Heart left ventricle (tissue), 16 donors: ENCODE measurements at places on chromosomes 3 and 15.

DNA sequence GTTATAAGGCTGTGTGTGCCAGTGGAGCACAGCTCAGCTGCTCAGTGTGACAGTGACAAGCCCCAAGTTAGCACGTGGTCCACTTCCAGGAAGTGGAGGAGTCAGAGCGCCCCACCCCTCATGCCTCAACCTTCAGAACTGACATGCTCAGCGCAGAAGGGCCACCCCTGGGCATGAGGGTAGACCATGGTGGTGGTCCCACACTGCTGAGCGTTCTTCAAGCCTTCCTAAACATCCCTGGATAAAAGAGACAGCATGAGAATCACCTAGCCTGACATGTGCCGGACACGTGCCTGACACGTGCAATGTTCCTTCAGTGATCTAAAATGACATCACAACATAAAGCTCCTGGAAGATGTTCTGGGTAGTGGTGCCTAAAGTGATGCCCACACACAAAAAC, 16.8 kb downstream of the ATP10A start:
- no peak for DNase-seq

DNA sequence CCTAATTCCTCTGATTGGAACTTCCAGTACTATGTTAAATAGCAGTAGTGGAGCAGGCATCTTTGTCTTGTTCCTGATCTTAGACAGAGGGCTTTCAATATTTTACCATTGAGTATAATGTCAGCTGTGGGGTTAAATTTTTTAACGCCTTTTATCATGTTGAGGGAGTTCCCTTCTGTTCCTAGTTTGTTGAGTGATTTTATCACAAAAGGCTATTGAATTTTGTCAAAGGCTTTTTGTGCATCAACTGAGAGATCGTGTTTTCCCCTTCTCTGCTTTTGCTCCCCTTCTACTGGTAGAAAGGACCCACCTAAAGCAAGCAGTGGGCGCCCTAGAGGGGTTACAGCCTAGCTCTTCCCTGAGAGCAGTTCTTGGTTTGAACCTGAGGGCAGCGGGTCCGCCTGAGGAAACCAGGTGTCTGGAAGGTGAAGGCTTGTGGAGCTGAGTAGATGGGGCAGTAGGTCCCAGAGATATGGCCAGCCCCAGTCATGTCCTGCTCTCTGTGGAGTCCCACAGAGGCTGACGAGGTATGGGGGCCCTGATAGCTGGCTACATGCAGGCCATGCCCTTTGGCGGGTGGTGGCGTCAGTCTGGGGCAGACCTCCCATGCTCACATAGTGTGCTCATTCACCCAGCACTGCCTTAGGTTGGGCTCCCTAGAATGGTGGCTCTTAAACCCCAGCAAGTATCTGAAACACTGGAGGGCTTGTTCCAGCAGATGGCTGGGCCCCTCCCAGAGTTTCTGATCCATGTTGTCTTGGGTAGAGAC, 11.3 kb downstream of the HDAC11 start:
- DNase-seq = peak; percentile 20

GRCh38 chr15:40852529-40852928, 8.7 kb downstream of the SPINT1 start:
- no peak for DNase-seq

DNA sequence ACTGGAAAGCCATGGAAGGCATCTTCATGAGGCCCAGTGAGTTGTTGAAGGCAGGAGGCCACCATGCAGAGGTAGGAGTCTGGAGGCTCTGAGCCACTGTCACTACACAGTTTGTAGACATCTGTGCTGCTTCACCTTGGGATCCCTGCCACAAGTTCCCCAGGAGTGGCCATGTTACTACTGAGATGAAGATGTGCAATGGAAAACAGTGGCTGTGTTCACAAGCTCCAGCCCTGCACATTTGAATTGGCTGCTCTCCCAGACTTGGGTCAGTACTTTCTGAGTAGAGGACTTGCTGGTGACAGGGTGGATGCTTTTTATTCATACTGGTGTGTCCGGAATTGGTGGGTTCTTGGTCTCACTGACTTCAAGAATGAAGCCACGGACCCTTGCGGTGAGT, 86.9 kb upstream of the C15orf39 start:
- DNase-seq = no peak

DNA sequence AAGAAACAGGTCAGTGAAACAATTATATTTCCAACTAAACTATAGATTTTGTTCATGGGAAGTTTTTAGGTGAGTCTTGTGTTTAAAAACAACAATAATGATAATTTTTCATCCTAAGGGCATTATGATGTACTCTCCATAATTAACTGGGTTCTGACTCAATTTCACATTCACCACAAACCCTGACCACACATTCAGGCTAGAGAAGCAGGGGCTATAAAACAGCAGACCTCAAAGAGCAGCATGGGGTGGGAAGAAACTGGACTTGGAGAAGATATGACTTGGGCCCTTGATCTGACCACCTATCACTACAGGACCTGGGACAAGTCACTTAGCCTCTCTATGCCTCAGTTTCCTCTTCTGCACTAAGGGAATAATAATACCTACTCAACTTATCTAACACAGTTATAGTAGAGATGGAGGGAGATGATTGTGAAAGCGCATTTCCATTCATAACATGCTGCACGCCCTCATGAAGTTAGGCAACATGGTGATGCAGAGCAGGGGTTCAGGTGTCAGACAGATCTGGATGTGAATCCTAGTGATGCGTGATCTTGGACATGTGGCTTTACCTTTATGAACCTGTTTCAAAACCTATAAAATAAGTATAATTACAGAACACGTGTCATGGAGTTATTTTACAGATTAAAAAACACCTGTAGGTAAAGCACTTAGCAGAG, 63.0 kb upstream of the ACP3 start:
- DNase-seq = no peak
